ENCODE measurements at places on chromosomes 7 and 10.

GRCh38 chr10:27982875-27983543 is 15.9 kb downstream of the ODAD2 start:
- DNase-seq: no peak

- DNase-seq: no peak
These were observed 9.1 kb upstream of the ASIC3 start for GRCh38 chr7:151038951-151039849.

DNA sequence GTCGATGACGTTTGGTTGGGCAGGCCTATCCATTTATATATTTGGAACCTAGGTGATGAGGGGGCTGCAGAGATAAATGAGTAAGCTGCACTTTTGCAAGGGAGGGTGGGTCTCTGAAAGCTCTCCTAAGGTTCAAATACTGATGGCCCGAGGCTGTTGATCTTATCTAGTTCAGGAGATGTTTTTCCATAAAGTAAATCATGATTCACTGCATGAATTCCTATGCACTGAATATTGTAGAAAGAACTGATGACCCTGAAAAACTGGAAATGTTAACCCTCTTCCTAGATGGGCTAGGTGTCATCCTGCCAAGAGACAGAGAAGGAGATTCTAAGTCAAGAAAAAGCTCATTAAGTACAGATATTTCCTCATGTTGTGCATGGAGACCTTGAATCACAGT is 459.9 kb downstream of the PLXNA4 start:
- no peak for DNase-seq

- DNase-seq: no peak
These were observed 236.6 kb downstream of the CDK14 start for GRCh38 chr7:90832726-90833125.

GRCh38 chr10:100524638-100525037 is 5.0 kb upstream of the SEC31B start:
- no peak for DNase-seq

DNA sequence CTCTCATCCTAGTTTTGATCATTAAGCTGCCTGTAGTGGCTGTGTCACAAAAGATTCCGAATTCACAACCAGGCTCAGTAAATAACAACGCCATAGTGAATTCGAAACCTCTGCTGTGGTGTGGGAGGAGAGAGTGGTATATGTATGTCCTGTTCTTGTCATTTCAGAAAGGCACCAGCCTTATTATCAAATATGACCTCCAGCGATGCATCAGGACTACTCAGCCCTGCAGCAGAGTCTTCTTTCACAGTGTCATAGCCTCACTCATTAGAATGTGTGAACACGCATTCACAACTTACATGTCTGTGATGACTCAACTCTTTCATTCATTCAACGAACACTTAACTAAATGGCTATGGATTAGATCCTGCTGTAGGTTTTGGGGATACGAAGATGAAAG is 15.3 kb downstream of the AOC1 start:
- DNase-seq: no peak

GRCh38 chr7:17852361-17852760 is 87.9 kb downstream of the SNX13 start:
- DNase-seq: no peak

DNA sequence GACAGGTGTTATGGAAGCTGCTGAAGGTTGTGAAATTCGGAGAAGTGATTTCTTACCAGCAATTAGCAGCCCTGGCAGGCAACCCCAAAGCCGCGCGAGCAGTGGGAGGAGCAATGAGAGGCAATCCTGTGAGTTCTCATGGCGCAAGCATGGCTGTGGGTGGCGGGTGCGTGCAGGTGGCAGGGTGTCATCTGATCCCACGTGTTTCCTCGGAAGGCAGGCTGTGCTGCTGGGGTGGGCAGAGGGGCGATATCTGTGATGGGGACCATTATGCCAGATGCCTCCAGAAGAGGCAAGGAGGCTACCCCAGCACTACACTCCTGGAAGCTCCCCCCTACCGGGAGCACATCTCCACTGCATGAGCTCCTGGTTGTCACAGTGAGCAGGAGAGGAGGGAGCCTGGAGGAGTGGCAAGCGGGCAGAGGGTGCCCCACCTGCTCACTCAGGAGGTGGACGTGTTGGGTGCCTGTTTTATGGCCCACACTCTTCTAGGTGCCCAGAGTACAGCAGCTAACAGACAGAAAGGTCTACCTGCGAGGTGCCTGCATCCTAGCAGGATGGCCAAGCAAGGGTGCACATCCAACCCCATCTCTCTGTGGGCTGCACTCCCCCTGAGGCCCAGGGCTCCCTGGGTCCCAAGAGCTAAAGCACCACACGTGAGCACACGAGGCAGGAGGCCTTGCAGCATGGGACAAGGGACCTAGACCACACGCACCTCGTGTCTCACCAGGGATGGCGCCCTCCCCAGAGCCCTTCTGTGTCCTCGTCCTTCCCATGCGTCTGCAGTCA is 204.7 kb downstream of the EBF3 start:
- DNase-seq: no peak

DNA sequence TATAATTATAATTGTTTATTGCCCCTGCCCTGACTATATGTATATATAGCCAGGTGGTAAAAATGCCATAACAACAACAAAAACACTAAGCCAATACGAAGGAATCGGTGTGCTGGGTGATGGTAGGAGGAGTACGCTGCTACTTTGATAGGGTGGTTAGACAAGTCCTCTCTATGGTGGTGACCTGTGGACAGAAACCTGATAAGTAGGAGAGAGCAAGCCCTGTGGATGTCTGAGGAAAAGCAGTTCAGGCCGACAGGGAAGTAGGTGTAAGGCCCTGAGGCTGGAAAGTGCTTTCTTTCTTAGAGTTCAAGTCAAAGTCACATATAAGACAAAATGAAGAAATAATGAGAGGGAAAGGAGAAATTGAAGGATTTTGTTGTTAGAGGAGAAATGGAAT is 823.8 kb upstream of the CELF2 start:
- no peak for DNase-seq

- DNase-seq: no peak
These were observed 70.4 kb downstream of the HERPUD2 start for GRCh38 chr7:35624299-35625186.

DNA sequence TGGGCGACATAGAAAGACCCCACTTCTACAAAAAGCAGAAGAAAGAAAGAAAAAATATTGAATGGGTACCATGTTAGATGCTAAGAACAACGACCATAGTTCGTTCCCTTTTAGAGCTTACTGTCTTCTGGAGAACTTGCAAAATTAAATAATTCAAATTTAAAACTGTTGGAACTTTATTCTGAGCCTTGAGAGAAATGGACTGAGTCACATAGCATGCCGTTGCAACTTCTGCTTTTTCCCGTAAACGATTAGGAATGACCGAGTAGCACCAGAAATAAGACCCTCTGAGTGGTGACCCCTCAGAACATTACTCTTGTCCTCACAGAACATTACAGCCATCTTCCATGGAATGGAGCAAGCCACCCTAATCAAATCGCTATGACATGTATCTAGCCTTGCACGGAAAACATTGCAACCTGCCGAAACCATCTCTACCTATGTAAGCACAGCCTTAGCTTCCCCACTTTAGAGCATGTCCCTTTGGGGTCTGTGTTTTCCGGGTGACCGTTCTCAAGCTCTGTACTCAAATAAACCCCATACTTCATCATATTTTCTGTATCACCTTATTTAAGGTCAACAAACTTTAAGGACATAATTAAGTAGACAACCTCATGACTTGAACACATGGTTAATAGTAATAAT is 179.1 kb downstream of the PRKCQ start:
- no peak for DNase-seq

DNA sequence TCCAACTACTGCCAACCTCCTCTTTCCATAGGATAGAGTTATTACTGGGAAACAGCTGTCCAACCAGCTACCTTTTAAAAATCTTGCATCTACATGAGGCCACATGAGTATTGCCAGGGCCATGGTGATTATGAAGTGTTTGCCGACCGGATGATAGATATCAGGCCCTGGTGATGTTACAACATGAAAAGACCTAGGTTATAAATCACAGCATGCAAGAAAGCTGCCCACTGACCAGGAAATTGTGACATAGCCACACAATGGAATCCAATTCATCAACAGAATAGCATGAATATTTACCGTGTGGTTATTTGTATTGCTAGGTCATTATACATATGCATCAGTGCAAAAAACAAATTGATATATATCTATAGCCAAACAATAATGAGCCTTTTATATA is 517.0 kb downstream of the INHBA start:
- DNase-seq: no peak

GRCh38 chr7:99380823-99381663 is 6.5 kb downstream of the ARPC1B start:
- peak; percentile 78 for DNase-seq

- DNase-seq: no peak
These were observed 71.7 kb downstream of the MYL10 start for GRCh38 chr7:101557421-101557820.

DNA sequence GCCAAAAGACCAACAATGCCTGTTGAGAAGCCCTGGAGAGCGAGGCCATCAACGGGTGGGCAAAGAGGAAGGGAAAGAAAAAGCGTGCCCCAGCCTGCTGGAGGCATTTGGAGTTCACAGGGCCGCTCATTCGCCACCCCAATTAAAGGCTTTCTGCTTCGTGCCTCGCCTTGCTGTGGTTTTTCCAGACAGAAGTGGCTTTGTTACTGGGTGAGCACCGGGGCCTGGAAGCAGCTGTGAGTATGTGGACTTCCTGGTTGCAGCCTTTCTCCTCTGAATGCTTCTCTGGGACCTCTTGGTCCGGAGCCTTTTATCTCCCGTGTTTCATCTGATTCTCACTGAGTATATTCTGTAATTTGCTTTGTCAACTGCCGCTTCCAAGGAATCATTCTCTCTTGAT is 118.1 kb upstream of the EGR2 start:
- no peak for DNase-seq

- DNase-seq: no peak
These were observed 39.2 kb upstream of the TUBB8 start for GRCh38 chr10:88253-88652.

DNA sequence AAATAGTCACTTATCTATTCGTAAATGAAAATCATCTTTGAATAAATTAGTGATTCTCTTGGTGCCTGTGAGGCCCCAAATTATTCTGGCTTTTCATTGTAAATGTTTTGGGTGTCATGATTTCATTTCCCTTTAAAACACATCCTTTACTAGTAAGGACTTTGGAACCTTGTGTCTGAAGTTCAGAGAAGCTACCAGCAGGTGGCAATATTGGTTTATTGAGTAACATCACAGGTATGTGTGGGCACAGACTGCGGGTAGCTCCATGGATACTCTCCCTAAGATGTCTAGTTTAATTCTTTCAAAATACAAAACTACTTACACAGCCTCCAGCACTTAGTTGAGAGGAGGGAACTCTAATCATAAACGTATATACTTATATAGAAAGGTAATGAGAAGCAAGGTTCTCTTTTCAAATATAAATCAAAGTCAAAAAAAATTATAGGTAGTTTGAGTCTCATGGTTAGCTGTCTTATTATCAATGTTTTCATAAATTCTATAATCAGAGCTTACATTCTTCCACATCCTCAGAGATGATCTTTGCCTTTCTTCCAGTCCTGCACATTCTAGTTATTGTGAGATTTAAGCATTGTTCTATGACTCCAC is 449.6 kb downstream of the GRM8 start:
- DNase-seq: no peak

DNA sequence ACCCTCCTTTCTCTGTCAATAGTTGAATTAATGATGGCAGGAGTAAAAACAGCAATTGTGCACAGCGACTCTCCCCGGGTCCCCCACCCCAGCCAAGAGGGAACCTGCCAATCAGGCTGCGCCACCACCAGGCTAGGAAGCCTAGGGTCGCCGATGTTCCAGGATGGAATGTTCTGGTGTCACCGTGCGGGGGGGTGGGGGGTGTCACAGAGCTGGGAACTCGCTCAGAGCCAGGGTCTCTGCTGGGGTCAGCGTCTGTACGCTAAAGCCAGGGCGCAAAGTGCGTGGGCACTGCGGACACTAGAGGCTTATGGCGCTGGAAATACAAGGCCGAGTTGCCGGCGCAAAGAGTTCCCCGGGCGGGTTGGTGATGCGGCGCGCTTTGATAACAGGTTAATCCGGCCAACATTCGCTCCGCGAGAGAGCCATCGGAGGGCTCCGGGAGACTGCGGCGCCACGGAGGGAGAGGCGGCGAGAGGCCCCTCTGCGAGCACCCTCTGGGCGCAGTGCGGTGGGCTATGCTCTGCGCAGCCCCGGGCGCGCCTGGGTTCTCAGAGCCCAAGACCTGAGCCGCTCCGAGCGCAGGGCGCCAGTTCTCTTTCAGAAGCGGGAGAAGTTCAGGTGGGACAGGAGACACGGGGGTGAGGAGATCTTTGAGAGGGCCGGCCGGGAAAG is 192.3 kb downstream of the EMX2 start:
- no peak for DNase-seq
